ENCODE measurements at places on chromosomes 2 and 18.

GRCh38 chr2:946073-946948 is 4.3 kb upstream of the SNTG2 start:
- DNase-seq: no peak

GRCh38 chr18:5369513-5369912 is 74.0 kb upstream of the ZBTB14 start:
- no peak for DNase-seq

GRCh38 chr2:100272841-100273329 is 49.4 kb downstream of the LONRF2 start:
- no peak for DNase-seq

- no peak for DNase-seq
These were observed 11.1 kb downstream of the BMP10 start for GRCh38 chr2:68860111-68860510.

DNA sequence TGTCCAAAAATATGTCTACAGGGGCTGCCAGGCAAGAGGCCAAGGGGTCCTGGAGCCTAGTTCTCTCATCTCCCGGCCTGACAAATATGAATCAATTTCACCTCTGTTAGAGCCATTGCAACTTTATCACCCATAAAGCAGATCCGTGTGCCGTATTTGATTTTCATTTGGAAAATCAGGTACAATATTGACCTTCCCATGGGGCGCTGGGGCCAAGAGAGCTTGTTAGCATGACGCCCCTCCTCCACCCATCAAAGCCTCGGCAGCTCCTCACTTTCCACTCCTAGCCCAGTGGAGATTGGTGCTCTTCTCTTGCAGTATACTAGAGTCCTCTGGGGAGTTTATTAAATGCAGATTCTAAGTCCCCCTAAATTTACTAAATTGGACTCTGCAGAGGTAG is 96.8 kb downstream of the CAPN13 start:
- DNase-seq: no peak

DNA sequence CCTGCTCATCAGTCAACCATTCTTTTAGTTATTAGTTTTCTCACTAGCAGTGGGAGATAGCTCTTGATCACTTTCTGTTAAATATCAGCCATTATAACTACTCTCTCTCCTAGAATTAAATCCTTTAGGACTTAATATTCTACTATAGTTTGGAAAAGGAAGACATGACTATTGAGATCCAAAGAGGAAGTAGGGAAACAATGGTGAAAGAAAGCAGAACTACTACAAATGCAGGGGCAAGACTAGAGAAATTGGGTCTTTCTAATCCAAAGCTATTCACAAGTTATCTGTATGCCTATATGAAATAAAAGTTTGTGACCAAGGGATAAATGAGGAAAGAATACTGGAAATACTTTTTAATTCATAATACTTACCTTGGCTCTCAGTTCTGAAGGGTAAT is 65.1 kb downstream of the SRBD1 start:
- no peak for DNase-seq

- DNase-seq: no peak
These were observed 161.8 kb downstream of the LNPK start for GRCh38 chr2:175840256-175840655.

- DNase-seq: no peak
These were observed 254.0 kb upstream of the RBMS1 start for GRCh38 chr2:160747501-160748170.

DNA sequence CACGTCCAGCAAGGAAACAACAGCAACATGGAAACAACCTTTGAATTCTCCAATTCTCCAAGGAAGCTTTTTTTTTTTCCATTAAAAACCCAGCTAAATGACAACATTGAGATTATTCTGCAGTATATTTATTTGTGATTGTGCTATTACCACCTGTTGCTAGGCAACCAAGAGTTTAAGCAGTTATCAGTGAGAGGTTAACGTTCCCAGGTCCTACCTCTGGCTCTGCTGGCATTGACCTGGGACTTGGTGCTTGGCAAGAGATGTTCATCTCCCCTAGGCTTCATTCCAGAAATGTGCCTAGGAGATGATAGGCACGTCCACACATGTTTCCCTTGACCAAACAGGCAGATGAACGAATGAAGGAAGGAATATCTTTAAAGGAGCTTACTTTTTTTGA is 157.0 kb downstream of the TDRD15 start:
- DNase-seq: no peak

DNA sequence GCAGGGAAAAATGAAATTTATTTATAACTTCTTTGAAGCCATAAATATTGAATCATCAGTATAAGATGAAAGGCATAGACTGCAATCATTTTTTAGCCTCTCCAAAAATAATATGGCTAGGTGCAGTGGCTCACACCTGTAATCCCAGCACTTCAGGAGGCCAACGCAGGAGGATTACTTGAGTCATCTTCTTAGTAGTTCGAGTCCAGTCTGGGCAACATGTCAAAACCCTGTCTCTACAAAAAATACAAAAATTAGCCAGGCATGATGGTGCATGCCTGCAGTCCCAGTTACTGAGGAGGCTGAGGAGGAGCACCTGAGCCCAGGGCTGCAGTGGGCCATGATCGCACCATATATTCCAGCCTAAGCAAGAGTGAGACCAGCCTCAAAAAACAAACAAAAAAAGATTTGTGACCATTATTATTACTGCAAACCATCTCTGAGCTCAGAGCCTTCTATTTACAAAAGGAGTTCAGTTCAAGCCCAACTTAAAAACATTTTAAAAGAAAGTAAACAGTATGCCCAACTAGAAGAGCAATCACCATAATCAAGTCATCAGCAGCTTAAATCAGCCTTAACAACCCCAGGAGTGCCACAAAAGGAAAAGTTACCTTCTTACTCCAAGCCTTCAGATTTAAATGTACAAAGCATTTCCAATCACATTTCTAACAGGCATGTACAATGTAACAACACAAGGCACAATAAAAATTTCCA is 37.5 kb downstream of the KCNG3 start:
- DNase-seq: no peak

DNA sequence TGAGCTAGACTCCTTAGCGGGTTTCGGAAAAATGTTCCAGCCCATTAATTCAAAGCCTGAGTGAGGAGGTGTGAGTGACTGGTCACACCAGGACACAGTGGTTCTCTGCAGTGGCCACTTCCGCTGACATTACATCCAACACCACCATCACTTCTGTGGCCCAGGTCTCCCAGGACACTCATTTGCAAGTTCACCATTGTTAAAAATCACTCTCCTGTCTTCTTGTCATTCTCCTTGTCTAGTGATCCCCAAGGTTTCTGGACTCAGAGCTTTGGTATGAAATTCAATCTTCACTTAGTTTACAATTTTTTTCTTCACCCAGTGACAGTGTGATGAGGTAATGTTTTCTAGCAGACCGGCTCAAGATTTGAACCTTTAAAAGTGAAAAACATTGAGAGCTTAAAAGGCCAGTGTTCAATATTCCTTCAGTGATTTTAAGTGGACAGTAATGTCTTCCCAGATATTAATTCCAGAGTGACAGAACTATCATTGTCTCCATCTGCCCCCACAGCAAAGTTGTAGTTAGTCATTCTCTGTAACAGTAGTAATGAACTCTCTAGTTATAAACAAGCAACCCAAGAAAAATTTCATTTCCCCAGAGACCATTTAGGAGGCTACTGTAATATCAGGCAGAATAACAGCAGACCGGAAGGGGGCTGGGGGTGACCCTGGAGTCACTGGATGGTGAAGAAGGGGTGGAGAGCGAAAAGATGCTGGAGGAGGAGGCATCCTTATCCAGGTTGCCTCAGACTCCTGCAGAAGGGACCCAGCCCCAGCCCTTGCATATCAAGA is 164.9 kb downstream of the GFPT1 start:
- no peak for DNase-seq

DNA sequence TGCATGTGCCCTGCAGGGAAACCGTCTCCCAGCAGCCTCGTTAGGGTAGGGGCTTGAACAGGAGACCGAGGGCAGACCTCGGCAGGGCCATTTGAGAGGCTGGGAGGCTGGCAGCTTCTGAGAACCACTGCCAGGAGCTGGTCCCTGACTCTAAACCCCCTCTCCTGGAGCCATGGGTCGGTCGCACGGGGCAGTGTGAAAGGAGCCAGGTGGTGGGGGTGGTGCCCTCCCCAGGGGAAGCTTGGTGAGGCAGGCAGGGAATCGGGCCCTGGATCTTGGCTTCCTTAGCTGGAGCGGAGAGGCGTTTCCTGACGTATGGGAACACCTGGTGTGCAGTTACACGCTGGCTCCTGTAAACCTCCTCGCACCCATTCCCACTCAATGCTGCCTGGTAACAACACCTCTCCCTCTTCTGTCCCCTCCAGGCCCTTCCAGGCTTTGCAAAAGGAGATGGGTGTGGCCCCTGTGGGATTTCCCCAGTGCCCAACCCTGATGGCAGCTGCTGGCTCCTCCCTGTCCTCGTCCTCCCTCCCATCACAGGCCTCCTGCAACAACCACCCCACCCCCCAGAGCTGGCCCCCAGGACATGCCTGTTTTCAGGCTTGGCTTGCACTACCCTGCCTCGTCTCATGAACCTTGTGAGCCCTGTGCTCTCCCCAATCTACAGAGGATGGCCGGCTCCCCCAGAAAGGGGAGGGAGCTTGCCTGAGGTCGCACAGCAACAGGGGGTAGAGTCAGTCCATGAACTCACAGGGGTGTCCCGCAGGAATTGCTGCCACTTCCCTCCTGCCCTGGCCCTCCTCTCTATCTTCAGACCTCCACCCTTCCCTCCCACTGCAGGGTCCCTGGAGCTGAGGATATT is 24.4 kb downstream of the ADRA2B start:
- no peak for DNase-seq

GRCh38 chr2:159214325-159214865 is 72.1 kb downstream of the WDSUB1 start:
- no peak for DNase-seq

GRCh38 chr2:195304310-195304709 is 352.7 kb upstream of the SLC39A10 start:
- no peak for DNase-seq

DNA sequence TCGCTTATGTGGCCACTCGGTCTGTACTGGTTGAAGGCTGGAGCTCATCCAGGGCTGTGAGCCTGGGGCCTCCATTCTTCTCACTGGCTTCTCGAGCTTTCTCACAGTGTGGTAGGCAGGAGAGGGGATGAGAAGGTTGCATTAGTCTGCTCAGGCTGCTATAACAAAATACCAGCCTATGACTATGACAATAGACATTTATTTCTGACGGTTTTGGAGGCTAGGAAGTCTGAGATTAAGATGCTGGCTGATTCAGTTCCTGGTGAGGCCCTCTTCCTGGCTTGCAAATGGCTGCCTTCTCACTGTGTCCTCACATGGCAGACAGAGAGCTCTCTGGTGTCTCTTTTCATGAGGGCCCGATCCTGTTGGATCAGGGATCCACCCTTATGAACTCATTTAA is 6.2 kb upstream of the STK25 start:
- no peak for DNase-seq

DNA sequence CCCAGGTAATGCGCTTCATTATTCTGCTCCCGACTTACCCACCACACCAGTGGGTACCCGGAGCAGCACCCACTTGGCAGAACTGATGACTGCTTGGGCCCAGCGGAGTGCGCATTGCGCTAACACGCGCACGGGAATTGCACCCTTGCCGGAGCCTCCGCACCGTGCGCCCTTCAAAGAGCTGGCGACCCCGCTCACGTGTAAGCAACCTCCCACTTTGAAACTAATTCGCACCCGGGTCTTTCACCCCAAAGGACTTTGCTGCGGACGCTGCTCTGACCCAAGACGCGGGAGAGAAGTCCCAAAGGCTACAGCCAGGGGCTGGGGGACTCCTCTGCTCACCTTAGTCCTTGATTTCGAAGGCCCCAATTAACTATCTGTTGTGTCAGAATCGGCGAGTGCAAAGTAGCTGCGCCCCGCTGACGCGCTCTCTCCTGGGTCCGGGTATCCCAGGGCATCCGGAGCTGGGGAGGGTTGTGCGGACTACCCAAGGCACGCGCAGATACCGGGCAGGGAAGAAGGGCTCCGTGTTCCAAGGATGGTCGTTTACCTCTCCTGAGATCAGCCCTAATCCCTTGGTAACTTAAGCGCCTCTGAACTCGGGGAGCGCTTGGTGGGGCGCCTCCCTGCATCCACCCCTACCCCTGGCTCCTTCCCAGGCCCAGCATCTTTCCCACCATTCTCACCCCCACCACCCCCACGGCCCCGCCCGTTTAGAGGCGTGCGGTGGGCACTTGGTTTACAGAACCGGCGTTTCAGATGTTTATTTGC is 13.1 kb upstream of the SATB2 start:
- no peak for DNase-seq

DNA sequence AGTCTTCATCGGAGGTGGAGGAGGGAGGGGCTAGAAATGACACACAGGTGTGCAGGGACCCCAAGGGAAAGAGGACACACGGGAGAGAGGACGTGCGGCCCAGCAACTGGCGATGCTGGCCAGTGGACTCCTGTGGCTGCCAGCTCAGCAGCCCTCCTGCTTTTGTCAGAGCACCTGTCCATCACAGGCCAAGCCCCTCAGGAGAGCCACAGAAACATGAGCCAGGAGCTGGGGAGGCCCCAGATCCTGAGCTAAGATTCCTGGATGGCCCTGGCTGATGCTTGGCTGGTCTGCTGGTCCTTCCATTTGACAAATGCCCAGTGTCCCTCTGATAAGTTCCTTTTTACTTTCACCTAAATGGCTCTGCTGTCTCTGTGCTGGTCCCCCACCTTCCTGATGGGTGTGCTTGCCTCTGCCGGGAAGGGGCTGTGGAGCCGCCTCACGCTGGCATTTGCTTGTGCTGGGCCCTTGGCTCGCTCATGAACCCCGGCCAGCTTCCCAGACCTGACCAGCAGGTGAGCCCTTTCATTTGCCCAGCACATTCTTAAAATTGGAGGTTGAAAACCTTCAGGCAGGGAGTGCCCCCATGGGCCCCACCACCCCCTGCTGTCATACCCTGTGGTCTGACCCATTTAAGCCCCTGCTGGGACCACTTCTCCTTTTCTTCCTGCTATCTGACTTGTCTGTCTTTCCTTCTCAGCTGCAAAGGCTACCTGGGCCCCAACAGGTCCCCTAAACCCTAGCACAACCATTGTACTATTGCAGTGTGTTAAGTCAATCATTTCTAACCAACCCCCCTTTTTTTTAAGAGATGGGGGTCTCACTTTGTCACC is 37.3 kb downstream of the CYP27C1 start:
- DNase-seq: no peak

DNA sequence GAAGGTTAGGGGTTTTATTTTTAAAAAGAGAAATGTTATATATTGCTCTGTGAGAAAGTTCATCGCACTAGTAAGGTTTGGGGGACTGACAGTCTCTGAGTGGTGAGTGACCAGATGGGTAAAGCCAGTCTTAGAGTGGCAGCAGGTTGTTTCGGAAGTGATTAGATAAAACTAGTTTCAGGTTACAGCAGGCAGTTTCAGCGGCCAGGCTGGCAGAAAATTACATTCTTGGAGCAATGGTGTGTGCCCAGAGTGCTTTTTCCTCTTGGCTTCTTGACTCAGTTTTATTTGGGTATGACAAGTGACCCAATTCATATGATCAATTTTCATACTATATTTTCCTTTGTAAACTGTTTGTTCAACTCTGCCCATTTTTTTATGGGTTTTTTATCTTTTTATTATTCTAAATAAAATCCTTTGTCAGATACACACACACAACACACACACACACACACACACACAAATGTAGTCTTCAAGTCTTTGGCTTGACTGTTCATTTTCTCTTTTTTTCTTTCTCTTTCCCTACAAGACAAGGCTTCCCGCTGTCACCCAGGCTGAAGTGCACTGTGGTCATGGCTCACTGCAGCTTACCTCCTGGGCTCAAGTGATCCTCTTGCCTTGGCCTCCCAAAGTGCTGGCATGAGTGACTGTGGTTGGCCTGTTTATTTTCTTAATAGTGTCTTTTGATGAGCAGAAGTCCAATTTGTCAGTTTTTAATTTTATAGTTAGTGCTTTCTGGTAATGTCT is 30.9 kb downstream of the RALBP1 start:
- no peak for DNase-seq
